ENCODE measurements at places on chromosomes 6 and 20.

DNA sequence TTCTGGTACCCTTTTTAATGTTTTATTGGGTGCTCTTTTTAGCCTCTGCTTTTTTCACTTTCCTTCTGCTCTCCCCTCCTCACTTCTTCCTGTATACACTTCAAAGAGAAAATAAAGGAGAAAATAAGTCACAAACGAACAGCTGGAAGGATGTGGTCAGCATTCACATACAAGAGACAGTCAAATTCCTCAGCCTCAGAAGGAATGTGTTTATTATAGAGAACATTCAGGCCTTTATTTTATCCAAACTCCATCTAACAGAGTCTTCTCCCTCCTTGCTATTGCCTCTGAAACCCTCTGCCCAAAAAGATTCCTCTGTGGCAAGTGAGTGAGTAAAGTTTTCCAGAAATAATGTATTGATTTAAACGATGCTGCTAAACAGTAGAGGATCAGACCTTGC is 490.4 kb downstream of the FRK start:
- no peak for DNase-seq

- DNase-seq = no peak
Observed at GRCh38 chr6:51753635-51754034, 333.8 kb downstream of the PKHD1 start.

- no peak for DNase-seq
Observed at GRCh38 chr20:37533154-37533715, 5.6 kb upstream of the BLCAP start.

DNA sequence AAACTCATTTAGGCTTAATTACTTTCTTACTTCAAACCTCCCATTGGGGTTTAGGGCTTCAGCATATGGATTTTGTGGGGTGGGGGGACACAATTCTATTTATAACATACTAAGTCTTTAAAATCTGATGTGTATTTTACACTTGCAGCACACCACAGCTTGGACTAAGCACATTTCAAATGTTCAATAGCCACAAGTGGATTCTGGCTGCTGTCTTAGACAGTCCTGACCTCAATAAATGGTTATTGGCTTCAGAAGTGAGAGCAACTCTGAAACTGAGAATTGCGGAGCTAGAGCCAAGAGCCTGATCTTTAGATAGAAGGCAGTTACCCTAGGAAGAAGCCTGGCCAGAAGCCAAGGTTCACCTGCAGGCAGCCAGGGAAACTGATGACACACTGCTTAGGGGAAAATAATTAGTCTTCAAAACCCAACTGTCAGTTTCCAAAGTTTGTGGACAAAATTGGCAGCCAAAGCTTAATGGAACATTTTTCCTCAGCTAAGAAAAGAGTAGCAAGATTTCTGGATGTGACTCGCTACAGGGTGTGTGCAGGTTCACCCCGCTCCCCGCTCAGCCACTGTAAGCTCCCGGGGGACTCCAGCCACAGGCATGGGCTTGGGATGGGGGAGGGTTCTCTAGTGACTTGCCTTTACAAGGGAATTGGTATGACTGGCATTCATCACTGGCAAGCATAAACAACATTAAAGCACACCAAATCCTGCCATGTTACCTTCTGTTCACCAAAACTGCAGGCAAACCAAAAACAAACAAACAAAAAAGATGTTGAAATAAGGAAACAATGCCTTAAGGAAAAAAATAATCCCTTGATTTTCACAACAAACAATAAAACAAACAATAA is 219.8 kb downstream of the TFAP2A start:
- DNase-seq = no peak

GRCh38 chr20:40880063-40880728 is 148.4 kb upstream of the TOP1 start:
- no peak for DNase-seq

DNA sequence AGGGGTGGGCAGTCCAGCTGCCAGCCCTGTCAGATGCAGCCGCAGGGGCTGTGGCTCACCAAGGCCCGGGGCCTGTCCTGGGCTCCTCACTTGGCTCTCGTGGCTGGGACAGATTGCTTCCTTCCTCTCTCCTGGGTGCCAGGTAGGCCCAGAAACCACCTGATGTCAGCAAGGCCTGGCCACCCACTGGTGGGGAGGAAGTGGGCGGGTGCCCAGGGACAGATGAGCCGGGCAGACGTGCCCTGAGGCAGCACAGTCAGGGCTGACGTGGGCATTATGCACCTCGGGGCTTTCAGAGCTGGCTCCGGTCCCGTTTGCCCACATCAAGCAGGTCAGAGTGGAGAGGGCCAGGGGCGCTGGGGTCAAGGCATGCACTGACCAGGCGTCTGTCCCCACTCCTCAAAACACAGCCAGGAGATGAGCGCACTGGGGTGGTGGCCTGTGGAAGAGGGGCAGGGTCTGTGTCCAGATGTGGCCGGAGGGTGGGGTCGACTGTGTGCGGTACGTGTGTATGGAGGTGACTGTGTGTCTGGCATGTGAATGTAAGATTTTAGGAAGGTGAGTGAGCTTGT is 133.2 kb upstream of the PTPN1 start:
- no peak for DNase-seq

DNA sequence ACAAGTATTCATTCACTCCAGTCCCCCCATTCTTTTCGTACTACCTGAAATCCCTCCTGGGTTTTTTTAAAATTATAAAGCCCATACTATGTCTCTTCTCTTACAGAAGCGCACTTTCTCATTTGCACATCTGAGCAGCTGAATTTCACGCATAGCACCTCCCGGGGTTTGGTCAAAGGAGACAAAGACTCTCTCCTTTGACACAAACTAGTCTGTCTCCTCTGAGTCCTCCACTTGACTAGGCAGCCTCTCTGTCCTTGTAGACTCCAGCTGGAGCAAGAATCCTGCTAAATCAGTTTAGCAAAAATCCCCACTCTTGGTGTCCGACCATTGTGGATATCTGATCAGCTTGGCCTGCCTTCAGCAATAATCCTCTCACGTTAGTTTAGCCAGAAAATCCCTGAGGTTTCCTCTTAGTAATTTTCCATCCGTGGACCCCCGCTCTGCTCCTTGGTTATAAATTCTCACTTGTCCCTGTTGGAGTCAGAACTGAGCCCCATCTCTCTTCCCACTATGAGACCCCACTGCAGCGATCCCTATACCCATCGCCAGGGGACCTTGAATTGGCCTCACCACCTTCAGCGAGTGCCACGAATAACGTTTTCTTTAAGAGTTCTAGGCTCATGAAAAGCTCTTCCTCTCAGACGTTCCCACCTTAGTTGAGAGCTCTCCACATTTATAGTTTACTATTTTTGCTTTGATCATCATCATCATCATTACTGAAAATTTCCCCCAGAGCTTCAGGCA is 29.0 kb downstream of the PDYN start:
- DNase-seq = no peak

- no peak for DNase-seq
Observed at GRCh38 chr6:11917951-11918738, 94.0 kb upstream of the HIVEP1 start.
